ENCODE measurements at places on chromosomes 16 and 17.

- peak; percentile 16 for DNase-seq
Observed at GRCh38 chr17:8894673-8895578, 27.5 kb upstream of the PIK3R6 start.

DNA sequence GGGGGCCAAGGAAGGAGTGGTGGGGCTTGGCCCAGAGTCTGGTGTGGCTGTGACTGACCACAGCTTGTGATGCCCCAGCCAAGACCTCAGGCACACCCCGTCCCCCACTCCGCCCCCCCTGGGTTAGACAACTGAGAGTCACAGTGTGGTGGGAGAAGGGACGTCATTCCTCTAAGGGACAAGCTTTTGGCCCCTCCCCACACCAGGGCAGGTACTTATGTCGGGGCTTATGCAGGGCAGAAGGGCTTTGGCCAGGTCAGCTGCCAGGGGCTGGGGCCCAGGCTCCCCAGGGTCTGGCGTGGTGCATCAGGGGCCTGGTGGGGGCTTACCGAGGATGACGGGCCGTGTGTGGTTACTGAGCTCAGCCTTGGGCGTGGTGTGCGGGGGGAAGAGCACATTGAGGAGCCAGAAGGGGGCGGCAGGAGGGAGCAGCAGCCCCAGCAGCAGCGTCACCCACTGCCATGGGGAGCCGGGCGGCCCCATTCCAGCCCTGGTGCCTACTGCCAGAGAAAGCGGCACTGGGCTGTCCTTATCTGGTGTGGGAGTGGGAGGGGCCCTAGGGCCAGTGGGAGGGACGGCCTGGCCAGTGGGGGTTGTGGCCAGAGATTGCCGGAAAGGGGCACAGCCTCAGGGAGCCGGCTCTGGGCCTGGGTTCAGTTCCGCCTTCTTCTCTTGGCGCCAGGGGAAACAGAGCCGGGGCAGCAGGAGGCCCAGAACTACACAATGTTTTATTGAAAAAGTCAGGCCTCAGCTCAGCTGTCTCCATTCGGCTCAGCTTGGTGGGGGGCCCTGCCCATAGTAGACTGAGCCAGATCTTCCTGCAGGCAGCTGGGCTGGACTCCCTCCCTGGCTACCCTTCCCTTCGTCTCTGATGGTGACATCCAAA lies at the start of gene LCAT:
TSS of gene LCAT (minus strand) at position 502 of the 886 bp plus-strand sequence. CDS start at position 483, 19 bp downstream.
- no peak for DNase-seq

DNA sequence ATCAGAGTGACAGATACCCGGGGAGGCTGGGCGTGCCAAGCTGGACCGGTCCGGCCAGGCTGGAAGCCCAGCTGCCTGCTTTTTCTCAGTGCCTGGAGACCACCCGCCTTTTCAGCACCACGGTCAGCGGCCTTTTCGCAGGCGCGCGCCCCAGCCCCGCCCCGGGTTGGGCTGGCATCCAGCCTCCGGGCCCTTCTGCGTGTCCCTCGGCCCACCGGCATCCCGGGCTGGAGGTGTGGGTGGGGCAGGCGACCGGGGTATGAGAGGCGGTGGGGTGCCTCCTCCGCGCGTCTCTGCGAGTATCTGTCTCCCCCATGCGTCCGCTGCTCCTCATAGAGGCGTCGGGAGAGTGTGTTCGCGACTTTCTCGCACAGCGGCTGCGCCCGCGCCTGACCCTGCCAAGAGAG lies 102.5 kb downstream of the MRM1 start:
- DNase-seq: no peak

DNA sequence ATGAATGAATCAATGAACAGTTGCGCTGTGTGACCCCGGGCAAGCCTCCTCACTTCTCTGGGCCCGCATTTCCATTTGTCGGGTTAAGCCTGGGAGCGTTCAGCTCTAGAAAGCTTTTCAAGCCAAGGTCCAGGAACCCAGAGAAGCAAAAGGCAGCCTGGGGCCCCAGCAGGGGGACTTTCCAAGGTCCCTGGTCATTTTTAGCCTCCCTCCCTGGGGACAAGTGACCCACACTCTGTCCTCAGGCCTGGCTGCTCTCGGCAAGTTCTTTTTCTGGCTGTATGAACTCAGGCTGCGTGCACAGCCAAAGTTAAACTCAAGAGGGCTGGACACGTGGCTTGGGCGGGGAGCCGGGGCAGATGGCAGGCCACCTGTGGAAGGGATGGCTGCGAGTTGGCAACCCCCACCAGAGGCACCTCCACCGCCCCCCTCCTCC lies 41.4 kb upstream of the CIBAR2 start:
- DNase-seq: no peak

GRCh38 chr16:82047787-82048186 lies 12.7 kb downstream of the HSD17B2 start:
- no peak for DNase-seq

GRCh38 chr17:74212209-74212912 lies 1.0 kb upstream of the TTYH2 start:
- no peak for DNase-seq

- DNase-seq: no peak
Observed at GRCh38 chr16:80717611-80718010, 86.8 kb downstream of the CDYL2 start.

DNA sequence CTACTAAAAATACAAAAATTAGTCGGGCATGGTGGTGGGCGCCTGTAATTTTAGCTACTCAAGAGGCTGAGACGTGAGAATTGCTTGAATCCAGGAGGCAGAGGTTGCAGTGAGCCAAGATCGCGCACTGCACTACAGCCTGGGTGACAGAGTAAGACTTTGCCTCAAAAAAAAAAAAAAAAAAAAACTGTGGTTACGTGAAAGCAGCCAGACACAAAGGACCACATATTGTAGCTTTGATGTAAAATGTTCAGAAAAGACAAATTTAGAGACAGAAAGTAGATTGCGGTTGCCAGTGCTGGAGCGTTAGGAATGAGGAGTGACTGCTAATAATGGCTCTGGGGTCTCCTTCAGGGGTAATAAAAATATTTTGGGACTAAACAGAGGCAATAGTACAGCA lies 4.0 kb upstream of the MEAK7 start:
- DNase-seq: no peak

- DNase-seq: no peak
Observed at GRCh38 chr16:8589057-8589899, 1.0 kb downstream of the TMEM114 start.

DNA sequence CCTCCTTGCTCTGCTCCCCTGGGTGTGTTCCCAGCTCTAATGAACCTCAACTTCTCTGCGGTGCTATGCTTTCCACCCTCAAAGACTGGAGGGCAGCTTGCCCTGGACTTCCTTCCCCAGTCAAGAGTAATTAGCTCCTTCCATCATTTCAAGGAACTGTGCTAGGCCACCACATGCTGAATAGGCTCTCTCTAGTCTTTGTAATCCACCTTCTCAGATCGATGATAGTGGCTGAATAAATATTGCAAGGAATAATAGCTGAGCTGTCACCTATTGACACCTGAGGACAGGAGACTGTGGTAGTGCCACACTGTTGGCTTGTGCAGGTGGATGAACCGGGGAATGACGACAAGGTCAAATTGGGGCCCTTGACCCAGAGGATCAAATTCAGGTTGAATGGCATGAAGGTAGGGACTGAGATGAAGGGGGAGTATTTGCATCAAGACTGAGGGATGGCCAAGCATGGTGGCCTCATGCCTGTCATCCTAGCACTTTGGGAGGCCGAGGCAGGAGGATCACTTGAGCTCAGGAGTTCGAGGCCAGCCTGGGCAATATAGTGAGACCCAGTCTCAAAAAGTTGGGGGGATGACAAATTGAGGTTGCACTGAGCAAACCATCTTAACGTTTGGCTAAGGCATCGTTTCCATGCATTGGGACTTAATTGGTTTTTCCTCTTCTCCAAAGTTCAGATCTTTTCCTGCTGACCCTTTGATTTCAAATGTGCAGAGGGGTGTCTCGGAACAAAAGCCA lies 18.8 kb upstream of the SLC5A11 start:
- no peak for DNase-seq

- no peak for DNase-seq
Observed at GRCh38 chr17:45048795-45049563, 2.5 kb downstream of the DCAKD start.

DNA sequence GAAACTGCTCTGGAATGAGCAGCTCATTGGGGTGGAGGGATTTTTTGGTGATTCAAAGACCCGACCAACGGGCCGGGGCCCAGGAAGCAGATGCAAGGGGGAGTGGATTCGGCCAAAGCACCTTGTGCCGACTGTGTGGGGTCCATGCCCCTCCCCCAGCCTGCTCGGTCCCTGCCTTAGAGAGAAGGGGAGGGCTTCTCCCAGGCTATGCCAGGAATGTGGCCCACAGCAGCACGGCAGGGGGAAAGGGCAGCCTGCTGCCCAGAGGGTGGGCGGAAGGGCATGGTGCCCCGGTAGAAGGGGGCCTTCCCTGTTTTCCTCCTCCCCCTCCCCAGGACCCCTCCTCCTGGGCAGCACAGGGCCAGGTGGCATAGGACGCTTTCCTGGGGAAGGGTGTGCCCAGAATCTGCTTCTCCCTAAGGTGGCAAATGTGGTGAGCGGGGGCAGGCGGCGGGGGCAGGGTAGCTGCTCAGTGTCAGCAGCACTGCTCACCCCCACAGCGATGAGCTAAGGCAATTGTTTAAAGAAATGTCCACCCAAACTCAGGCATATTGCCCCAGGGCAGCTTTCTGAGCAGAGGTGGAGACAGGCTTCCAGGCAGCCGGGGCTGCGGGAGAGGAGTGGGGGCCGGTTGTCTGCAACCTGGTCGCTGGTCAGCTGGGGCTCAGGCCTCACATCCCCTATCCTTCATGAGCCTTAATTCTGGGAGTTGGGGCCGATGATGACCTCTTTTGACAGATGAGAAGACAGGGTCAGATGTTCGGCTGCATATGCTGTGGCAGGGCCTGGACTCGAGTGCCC lies 33.9 kb upstream of the MLKL start:
- no peak for DNase-seq

GRCh38 chr17:27368980-27369379 lies 75.1 kb downstream of the WSB1 start:
- DNase-seq: no peak

DNA sequence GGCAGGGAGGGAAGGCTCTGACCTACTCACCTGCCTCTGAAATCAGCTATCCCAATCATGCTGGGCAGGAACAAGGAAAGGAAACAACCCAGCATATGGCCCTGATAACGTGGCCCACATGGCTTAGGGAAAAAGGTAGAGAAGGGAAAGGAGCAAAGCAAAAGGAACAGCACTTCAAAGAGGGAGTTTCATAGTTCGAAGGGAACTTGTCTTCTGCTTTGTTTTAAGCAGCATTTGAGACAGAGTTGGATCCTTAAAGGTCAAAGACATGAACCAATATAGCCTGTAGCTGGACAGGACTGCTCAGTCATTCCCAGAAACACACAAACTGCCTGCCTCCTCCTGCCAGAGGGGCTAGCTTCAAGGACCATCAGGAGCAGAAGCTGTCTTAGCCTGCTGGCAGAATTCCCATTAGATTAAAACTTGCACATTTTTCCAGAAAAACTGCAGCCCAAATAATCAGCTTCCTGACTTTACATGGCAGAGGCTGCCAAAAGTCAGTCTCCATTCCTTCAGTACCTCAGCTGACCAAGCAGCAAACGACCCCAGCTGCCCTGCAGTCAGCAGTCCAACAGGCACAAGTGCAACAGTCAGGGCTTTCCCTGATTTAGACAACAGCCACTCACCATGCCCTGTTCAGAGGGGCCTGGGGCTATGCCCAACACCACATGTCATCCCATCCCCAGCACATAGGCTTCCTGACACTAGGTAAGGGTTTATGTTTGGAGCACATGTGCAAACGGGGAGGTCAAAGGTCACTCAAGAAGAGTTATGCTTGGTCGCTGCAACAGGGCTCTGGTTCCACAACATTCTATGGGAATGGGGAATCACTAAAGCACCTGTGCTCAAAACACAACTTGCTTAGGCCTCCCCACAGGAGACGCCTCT lies 32.5 kb downstream of the RANBP10 start:
- DNase-seq: no peak

DNA sequence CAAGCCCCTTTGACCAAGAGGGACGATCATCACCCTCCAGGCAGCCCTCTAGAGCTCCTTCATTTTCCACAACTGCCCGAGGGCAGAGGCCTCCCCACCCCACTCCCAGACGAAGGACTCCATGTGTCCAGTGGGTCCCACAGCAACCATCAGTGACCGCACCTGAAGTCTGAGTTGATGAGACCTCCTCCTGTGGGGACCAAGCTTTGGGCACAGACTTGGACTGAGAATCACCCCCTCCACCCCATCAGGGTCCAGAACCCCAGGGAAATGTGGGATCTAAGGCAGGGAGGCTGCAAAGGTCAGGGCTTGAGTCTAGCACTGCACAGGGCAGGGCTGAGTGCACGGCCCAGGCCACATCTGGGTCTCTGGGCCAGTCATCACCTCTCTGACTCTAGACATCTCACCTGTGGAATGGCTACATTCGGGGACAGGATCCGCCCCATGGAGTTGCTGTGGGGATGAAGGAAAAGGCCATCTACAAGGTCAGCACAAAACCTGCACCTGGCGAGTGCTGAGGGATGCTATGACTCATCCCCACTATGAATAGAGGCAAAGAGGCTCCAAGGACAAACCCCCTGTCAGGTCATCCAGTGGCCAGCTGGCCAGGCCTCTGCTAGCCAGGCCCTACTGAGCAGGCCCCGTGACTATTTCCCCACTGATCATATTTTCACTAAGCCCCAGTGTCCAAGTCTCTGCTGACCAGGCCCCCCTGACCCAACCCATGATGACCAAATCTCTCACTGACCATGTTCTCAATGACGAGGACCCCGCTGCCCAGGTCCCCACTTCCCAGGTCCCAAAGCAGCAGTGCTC lies 38.4 kb downstream of the TNFRSF13B start:
- DNase-seq: no peak

GRCh38 chr17:79941088-79942010 lies 94.3 kb downstream of the TBC1D16 start:
- no peak for DNase-seq

- DNase-seq: no peak
Observed at GRCh38 chr17:76451506-76451905, 1.4 kb downstream of the UBE2O start.

DNA sequence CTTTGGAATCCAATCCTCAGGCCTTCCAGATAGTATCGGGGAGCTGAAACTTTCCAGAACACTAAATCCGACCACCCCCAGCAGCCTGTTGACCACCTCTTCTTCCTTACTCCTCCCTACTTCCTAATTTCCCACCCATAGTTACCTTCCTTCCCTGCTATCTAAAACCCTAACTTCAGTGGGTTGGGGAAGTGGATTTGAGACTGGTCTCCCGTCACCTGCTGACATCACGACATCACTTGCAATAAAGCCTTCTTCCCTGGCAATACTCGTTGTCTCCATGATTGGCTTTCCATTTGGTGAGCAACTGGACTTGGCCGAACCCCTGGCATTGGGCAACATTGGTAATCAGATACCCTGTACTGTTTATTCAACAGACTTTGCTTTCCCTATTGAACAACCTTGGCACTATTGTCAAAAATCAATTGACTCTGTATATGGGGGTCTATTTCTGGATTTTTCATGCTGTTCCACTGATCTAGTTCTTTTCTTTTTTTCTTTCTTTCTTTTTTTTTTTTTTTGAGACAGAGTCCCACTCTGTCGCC lies 11.8 kb upstream of the FOXK2 start:
- no peak for DNase-seq

- DNase-seq: no peak
Observed at GRCh38 chr17:82663381-82664275, 15.4 kb upstream of the WDR45B start.

- no peak for DNase-seq
Observed at GRCh38 chr16:54140057-54140787, 146.4 kb downstream of the IRX3 start.

- peak; percentile 58 for DNase-seq
Observed at GRCh38 chr16:58499615-58500351, at the start of gene NDRG4. Gene NDRG4, plus strand, starts transcription at chr16:58500143. Its CDS starts 106 bp downstream, at chr16:58500249.

GRCh38 chr17:44970136-44970741 lies 2.1 kb upstream of the C1QL1 start:
- no peak for DNase-seq

- no peak for DNase-seq
Observed at GRCh38 chr17:15971882-15972281, 27.0 kb downstream of the ADORA2B start.

GRCh38 chr17:7523033-7523432 lies 25.8 kb upstream of the TNFSF12 start:
- no peak for DNase-seq
